ENCODE measurements at places on chromosomes 12 and 14. TPM values are rescaled to one million over a fixed set of nuclear protein-coding genes. Genes with fewer than 3 reads are reported as not detected.
A peak's percentile ranks its signal among the peaks of the same experiment; 100 is the strongest.

- no peak for DNase-seq
Observed at GRCh38 chr12:61414470-61414869, 845.7 kb upstream of the USP15 start.

GRCh38 chr12:102730996-102731395, 186.0 kb downstream of the PAH start:
- DNase-seq, result no peak

DNA sequence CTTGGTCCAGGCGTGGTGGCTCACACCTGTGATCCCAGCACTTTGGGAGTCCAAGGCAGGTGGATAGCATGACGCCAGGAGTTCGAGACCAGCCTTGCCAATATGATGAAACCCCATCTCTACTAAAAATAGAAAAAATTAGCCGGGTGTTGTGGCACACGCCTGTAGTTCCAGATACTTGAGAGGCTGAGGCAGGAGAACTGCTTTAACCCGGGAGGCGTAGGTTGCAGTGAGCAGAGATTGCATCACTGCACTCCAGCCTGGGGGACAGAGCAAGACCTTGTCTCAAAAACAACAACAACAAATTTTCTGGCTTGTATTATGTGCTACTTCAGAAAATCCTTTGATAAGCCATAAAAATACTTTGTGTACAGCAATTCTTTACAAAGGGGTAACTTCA, 41.1 kb downstream of the LARP4 start:
- no peak for DNase-seq

GRCh38 chr14:53619691-53620231, 336.9 kb downstream of the BMP4 start:
- DNase-seq, result no peak

- no peak for DNase-seq
Observed at GRCh38 chr12:45731190-45731775, 1.8 kb downstream of the ARID2 start.

DNA sequence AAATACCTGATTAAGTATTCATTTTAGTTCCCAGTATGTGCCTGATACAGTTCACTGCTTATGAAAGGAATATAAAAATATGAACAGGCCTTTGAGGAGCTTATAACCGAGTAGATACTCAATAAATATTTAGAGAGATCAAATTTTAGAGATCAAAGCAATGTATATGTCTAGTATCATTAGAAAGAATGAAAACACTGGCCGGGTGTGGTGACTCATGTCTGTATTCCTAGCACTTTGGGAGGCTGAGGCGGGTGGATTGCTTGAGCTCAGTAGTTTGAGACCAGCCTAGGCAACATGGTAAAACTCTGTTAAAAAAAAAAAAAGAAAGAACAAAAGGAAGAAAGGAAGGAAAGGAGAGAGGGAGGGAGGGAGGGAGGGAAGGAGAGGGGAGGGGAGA, 113.2 kb upstream of the EEA1 start:
- no peak for DNase-seq

GRCh38 chr12:61356485-61356884, 903.7 kb upstream of the USP15 start:
- DNase-seq, result no peak

GRCh38 chr14:76434220-76434619, 58.3 kb downstream of the ESRRB start:
- no peak for DNase-seq

DNA sequence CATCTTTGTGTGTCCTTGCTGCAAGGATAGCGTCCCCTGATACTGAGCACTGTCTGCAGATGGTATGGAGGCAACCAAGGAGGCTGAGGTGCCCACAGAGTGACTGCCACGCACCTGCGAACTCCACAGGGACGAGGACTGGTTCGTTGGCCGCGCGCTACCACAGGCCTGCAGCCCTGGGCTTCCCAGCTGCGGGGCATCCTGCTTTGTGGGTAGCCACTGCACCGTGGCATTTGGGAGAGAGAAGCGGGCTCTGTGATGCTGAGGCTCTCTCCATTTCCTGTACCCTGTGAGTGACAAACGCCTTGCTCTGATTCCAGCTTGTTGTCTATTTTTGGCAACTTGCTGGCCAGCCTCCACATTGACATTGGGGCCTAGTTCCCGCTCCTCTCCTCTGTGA, 76.3 kb downstream of the SLC15A4 start:
- DNase-seq, result no peak

GRCh38 chr14:71119832-71120231, 212.6 kb downstream of the PCNX1 start:
- no peak for DNase-seq

DNA sequence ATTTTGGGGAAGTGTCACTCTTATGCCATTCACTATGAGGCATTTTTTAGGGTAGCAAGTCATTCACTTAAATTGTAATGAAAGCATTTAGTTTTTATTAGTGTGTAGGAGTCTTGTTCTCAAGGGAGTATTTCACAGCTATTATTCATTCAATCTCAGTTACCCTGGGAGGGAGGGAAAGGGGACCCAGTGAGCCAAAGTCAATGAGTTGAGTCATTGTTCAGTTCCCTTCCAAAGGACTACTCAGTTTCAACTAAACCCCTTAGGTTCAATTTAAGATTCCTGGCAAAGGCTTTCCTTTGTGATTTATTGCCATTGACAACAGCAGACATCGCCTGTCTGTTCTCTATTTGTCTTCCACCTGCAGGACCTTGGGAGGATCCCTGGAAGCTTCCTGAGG, 29.3 kb upstream of the RASSF8 start:
- DNase-seq, result no peak

- no peak for DNase-seq
Observed at GRCh38 chr12:104566244-104566993, 109.7 kb downstream of the CHST11 start.

DNA sequence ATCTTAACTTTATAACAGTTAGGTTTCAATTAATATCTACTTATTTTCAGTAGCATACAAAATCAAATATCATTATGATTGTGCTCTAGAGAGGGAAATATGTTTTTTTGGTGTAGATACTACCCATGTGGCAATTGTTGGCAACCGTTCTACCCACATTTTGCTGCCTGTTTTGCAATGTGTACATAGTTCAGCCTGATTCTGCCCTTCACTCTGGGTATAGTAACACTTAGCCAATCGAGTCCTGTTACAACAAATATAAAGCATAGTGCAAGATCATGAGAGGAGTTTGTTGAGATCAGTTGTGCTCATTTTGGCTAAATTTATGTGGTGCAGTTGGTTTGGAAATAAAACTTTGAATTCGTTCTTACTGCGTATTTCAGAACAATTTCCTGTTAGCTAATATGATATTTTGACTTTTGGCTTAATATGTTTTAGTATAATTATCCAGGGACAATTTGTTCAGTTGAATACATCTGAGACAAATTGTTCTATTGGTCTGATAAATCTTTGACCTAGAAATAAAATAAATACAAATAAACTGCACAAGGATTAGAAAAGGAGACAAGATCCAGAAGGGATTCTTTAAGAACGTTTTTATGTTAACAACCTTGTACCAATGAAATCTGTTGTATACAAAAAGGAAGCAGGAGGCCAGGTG, 76.9 kb downstream of the ATF7IP start:
- no peak for DNase-seq

GRCh38 chr12:15575671-15576541, 213.3 kb downstream of the EPS8 start:
- DNase-seq, result no peak

- no peak for DNase-seq
Observed at GRCh38 chr12:75856235-75856634, 175.3 kb downstream of the PHLDA1 start.

GRCh38 chr12:70692681-70693288, 55.6 kb upstream of the PTPRB start:
- no peak for DNase-seq

- DNase-seq, result no peak
Observed at GRCh38 chr12:42162193-42162592, 17.5 kb upstream of the GXYLT1 start.

- DNase-seq, result no peak
Observed at GRCh38 chr12:78732481-78732880, 132.1 kb upstream of the SYT1 start.

GRCh38 chr12:39606712-39607423, 12.7 kb downstream of the ABCD2 start:
- DNase-seq, result no peak

GRCh38 chr12:89525305-89525823, 483 bp downstream of the POC1B start:
- DNase-seq, result peak; percentile 44

GRCh38 chr14:69574263-69574953, at the start of gene CCDC177:
TSS of gene CCDC177 (minus strand) at chr14:69574871. CDS start at chr14:69573622, 1,249 bp downstream.
- peak; percentile 60 for DNase-seq

DNA sequence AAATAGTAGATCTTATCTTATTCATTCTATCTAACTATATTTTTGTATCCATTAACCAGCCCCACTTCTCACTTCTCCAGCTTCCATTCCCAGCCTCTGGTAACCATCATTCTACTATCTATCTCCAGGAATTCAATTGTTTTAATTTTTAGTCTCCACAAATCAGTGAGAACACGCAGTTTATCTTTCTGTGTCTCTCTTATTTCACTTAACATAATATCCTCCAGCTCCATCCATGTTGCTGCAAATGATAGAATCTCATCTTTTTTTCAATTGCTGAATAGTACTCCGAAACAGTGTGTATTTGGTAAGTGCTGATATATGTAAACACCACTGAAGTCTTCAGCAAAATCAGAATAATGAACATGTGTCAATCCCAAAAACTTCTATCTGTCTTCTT, 587.2 kb upstream of the ATP2B1 start:
- DNase-seq, result no peak

DNA sequence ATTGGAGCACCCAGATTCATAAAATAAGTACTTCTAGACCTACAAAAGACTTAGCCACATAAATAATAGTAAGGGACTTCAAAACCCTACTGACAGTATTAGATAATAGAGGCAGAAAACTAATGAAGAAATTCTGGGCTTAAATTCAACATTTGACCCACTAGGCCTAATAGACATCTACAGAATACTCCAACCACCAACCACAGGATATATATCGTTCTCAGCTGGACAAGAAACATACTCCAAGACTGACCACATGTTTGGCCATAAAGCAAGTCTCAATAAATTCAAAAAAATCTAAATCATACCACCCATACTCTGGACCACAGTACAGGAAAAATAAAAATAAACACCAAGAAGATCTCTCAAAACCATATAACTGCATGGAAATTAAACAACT, 113.8 kb upstream of the CCDC175 start:
- no peak for DNase-seq

- no peak for DNase-seq
Observed at GRCh38 chr12:87160848-87161601, 868.2 kb downstream of the C12orf50 start.

DNA sequence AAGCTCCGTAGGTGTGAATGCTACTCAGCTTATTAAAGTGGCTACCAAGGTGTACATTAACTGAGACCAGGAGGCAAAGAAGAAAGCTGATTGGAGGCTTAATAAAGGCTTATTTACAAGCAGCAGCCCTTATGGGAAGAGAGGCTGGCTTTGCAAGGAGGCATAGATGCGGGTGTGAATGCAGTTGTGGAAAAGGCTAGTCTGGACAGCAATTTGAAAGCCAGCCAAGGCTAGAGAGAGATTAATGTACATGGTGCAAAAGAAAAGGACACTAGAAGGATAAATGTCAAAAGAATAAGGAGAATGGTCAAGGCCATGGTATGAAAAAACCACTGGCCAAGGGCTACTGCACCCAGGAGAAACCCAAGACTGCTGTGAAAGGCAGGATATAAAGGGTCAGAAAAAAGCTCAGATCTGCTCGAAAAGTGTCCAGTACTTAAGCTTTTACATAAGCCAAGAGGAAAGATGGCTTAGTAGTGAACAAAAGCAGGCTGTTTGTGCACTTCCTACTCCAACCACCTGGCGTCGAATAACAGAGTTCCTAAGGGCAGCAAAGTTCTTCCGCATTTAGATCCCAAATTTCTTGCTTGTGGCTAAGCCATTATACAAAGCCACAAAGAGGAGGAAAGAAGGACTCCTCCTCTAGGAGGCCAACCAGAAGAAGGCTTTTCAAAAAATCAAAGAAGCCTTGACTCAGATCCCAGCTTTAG, 24.0 kb downstream of the KLRK1 start:
- no peak for DNase-seq

GRCh38 chr14:30266290-30266689, 292.7 kb upstream of the G2E3 start:
- DNase-seq, result no peak

DNA sequence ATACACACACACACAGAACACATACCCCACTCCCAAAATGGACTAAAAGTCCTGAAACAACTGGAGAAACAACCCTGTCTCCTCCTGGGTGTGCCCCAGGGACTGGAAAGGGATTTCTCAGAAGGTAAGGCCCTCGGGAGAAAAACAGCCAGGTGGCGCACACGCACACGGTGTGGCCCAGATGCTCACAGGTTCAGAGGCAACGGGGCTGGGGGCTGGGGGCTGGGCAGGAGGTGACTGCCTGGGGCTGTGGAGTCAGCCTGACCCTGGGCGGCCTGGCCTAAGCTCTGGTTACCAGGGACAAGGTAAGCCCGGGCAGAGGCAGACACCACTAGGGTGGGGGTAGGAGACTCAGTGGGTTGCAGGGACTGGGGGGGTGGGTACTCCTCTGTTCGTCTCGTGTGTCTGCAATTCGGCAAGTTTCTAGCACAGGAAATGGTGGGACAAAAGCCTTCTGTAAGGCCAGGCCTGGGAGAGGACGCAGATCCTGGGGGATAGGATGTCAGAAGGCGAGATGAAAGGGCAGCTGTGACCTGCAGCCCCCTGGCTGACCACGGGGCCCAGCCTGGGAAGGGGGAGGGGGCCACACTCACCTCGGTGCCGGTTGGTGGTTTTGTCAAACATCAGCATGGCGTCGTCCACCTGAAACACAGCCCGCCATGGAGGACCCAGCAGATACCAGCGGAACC, 10.4 kb downstream of the MSI1 start:
- peak; percentile 60 for DNase-seq

DNA sequence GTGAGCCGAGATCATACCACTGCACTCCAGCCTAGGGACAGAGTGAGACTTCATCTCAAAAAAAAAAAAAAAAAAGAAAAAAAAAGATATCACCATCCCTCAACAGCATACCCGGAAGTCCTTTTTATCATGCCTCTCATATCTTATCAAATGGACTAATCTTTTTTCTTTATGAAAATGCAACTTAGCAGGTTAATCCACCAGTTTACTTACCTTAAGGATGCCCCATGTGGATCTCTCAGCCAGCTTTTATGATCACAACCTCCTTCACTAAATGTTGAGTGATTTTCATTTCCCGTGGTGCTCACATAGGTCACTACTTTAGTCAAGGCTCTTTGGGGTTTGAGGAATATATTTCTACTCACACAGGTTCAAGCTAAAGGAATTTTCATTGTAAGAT, 248.8 kb upstream of the TBX3 start:
- DNase-seq, result no peak

GRCh38 chr14:26522967-26523366, 74.9 kb downstream of the NOVA1 start:
- no peak for DNase-seq

The ESPL1 gene
- total RNA-seq, result 0.27 TPM

The RFX4 gene
- not detected for total RNA-seq

The BCL11B gene
- 206 TPM for total RNA-seq

The NR1H4 gene
- not detected for total RNA-seq

The NGB gene
- not detected for total RNA-seq

The ADAMTS20 gene
- total RNA-seq, result not detected

The OR4N2 gene
- total RNA-seq, result not detected

The SCN8A gene
- 1.1 TPM for total RNA-seq

The STYK1 gene
- 0.19 TPM for total RNA-seq

The LIN52 gene
- total RNA-seq, result 11.1 TPM

The PPFIA2 gene
- not detected for total RNA-seq

The MIP gene
- total RNA-seq, result not detected

The PAX9 gene
- total RNA-seq, result not detected

The ZNF410 gene
- total RNA-seq, result 50.6 TPM

The LMNTD1 gene
- not detected for total RNA-seq

The GALNT16 gene
- not detected for total RNA-seq

The SPX gene
- 0.36 TPM for total RNA-seq

All from naive thymus-derived CD8-positive, alpha-beta T cell (primary cell).